AG09319 (cell line): ENCODE measurements at places on chromosomes 13 and 19.

- no peak for DNase-seq
Measured at GRCh38 chr13:66427458-66427861, 802.7 kb downstream of the PCDH9 start.

- no peak for DNase-seq
Measured at GRCh38 chr19:30492586-30493270, 120.5 kb downstream of the ZNF536 start.

DNA sequence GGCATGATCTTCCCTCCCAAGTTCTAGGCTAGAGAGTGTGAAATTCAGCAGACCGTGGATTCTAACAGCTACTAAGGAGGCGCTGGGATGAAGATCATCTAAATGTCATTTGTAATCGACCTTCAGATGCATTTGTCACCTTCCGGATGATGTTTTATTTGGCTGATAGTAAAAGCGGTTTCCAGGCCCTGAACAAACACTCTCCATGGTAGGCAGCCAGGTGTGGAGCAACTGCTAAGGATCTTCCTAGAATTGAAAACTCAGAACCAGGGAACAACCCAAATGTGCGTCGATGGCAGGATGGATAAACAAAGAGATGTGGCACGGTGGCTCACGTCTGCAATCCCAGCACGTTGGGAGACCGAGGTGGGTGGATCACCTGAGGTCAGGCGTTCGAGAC lies 107.2 kb upstream of the CACNA1A start:
- DNase-seq = no peak

GRCh38 chr13:37338726-37339385 lies 233.4 kb upstream of the CSNK1A1L start:
- DNase-seq = no peak

DNA sequence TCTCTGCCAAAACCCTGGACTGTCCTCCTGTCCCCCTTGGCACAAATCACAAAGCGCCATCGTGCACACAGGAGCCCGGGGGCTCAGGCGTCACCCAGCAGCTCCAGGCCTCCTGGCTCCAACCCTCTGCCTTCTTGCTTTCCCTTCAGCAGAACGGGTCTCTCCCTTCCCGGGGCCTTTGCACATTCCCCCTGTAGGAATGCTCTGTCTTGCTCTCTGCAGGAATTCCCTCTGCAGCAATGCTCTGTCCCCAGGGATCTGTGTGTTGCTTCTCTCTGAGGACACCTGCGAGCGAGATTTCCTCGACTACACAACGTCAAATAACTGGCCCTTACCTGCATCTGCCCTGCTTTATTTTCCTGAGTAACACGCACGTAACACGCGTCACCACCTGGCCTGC lies 13.3 kb upstream of the RASA3 start:
- no peak for DNase-seq

DNA sequence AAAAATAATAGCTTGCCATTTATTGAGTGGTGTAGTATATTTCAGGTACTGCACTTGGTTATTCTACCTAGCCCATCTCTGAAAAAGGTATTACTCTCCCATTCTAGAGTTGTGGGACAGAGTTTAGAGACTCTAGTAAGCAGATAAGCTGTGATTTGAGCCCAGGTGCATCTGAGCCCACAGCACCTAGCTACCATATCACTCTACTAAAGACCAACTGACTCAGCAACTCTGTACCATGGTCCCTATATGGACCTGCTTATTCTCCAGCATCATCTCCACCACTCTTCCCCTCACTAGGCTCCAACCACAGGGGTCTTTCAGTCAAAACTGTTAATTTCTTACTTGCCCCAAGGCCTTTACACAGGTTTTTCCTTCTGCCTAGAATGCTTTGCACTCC lies 64.4 kb downstream of the UBL3 start:
- DNase-seq = no peak

DNA sequence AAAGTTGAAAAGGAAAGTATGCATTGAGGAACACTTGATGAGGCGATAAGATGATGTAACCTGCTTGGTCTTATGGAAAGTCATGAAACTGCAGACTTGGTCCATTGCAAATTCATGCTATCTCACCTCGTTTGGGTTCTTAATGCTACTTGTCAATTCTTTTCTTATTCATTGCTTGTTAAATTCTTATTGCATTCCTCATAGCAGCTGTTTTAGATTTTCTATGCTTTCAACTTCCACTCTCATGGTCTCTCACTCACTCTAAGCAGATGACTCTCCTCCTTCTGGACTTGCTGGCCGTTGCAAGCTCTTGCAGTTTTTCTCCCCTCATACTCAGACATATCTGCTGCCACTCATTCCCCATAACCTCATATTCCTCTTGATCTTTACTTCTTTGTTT lies 67.8 kb upstream of the CSNK1A1L start:
- peak; percentile 78 for DNase-seq

DNA sequence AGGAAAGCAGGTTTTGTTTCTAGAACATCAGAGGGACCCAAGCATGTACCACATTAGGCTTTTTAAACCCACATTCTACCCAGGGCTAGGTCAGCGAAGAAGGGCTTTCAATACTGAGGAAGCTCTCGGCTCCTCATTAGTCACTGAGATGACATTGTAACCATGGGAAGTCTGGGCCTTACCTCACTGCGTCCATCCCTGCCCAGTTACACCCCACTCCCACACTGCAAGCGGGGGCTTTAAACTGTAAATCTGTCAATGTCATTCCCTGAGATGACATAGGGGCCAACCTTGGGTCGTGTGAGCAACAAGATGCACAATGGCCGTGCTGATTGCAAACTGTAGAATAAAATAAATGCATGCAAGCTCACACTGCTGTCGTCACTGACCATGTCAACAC lies 21.7 kb upstream of the TFDP1 start:
- no peak for DNase-seq

DNA sequence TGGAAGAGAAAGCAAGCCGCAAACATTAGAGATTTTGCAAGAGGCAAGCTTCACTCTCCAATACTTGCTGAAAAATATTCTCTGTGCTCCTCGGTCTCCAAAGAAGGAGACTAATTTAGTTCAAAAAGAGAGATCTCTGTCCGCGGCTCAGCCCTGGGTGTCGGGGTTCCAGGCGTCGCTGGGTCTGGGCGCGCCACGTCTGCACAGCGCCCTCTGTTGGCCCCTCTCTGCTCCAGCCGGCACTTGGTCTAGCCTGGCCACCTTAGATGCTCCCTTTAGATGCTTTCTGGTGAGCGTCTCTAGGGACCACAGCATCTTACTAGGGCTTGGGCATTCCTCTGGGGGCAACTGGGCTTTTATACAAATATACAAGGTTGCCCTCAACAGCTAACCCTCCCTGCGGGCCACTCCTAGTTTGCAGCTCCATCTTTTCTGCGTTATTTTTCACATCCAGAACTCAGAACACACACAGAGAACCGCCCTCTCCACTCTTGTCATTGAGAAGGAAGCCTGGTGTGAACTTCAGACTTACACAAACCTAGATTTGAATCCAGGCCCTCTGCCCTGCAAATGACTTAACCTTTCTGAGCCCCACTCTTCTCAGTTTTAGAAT lies 78.3 kb downstream of the CYSLTR2 start:
- DNase-seq = no peak
